Fibroblast of skin of right biceps (primary cell): ENCODE measurements at places on chromosomes 12 and 14.

GRCh38 chr14:76784881-76785280 is 23.6 kb downstream of the VASH1 start:
- DNase-seq = peak; percentile 78

- no peak for DNase-seq
Measured at GRCh38 chr14:52188381-52188780, 79.1 kb upstream of the PTGDR start.

GRCh38 chr14:75440733-75441477 is 13.1 kb downstream of the JDP2 start:
- peak; percentile 72 for DNase-seq

DNA sequence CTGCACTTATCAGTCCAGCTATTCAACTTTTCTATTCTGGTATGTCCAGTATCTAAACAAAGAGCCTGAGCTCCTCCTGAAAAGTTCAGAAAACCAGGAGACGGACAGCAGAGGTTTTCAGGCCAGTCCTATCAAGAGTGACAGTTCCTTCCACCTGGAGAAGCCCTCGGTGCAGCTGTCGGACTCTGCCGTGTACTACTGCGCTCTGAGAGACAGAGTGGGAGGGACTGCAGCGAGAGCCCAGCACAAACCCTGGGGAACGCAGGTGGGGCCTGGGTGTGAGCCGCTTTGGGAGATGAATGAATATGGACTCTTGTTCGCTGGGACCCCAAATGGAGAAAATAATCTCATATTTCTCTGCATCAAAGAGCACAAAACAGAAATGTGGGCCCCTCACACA is 329.8 kb upstream of the OR4E1 start:
- no peak for DNase-seq

GRCh38 chr14:104702106-104702505 is 12.7 kb downstream of the INF2 start:
- no peak for DNase-seq

DNA sequence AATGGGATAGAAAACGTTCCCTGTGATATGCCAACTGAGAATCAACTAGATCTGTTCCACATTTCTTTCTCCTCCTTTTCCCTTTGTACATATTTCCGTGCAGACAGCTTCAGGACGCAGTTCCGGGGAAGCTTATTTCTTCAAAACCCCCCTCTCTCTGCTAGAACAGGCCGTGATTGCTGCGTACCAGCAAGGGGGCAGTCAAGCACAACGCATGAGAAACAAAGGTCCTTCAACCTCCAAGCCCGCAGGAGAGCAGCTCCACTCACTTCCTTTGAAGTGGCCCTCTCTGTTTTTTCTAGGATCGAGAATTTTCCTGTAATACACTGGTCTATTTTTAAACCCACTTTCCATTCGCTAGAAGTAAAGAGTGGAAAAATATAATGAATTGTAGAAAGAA is 80.8 kb downstream of the ZNF664 start:
- DNase-seq = peak; percentile 82
